ENCODE measurements at places on chromosomes 11 and 22.
A peak's percentile ranks its signal among the peaks of the same experiment; 100 is the strongest.

- DNase-seq: no peak
Observed at GRCh38 chr22:34897126-34897525, 168.8 kb upstream of the ISX start.

- no peak for DNase-seq
Observed at GRCh38 chr11:127656116-127656836, 655.7 kb upstream of the KIRREL3 start.

- peak; percentile 43 for DNase-seq
Observed at GRCh38 chr11:80362563-80363340, 921.9 kb upstream of the TENM4 start.

DNA sequence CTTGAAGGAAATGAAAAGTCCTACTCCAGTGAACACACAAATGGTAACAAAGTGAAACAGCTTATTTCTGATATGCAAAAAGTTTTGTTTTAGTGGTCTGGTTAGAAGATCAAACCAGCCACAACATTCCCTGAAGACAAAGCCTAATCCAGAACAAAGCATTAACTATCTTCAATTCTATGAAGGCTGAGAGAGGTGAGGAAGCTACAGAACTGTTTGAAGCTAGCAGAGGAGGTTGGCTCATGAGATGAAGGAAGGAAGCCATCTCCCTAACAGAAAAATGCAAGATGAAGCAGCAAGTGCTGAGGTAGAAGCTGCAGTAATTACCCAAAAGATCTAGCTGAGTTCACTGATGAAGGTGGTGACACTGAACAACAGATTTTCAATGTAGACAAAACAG is 168.4 kb downstream of the IGLL1 start:
- no peak for DNase-seq

DNA sequence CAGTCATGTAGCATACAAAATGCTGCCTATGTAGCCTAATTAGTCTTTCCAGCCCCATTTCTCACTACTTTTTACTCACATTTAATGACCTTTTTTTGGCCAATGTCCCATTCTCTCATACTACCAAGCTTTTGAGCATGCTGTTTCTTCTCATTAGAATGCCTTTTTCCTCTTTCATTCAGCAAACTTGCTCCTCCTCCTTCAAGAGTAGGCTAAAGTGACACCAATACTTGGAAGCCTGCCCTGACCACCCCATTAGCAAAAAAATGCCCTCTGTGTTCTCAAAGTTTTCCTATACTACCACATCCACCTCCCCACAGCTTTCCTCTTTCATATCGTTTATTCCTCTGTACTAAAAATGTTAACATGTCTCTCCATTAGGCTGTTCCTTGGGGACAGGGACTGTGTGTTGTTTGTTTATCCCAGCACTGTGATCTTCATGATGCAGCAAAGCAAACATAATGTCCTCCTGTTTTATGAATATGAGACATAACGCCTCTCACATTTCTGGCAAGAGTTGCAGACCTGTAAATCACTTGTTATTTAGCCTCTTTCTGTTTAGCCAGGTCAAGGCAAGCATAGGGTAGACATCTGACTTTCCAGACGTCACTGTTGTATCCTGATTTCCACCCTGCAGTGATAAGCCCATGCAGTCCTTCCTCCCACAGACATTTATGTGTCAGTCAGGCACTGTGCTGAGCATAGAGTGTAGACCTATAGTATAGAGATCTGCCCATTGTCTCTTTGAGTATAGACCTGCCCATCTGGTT is 62.0 kb upstream of the UCP3 start:
- no peak for DNase-seq

DNA sequence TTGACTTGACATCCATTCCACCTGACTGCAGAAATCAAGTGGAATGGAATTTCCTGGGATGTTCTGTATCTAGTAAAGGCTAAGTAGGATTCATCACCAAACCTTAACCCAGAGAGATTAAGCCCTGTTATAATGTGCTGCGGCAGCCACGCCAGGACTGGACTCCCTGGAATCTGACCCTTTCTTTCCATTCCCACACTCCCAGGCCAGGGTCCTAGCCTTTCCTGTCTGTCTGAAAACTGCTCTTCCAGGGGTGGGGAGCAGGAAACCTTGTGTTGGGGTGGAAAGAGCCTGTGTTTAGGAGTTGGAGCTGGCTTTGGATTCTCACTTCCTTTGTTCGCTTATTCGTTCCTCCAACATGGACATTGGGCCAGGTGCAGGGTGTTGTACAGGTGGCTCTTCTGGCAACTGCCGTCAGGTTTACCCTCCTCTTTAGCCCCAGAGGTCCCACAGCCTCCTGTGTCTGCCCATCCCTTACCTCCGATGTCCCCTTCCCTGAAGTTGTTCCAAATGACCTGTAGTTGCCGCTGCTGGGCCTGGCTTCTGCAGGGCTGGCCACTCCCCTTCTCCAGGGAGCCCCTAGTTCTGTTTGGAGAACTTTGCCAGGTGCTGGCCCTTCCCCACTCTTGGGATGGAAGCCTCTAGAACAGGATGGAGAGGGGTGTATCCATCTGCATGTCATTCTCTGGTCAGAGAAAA is 20.5 kb upstream of the PARVB start:
- no peak for DNase-seq

DNA sequence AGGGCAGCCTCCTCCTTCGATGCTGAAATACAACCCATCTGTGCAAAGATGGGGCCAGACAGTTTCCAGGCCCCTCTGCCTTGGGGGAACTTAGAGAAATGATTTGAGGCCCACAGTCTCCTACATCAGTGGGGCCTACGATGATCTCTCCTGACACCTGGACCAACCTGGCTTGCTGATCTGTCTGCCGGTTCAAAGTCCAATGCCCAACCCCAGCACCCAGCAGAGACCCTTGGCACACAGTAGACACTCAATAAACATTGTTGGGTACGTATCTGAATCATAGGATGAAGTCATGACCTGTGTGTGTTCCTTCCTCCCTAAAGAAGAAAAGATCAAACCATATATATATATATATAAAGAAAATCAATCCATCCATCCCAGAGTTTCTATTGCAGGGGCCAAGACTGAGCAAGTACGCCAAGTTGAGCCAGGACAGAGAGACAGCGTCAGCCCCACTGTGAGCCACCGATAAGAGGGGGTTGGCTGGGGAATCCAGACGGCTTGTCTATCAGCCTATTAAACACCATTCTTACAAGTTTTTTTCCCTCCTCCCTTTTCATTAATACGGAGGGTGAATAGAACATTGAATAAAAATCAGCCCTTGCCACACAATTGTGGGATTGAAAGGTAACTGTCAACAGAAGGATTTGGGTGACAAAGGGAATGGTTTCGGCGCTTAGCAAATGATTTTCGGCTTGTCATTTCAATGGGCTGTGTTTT is 244.1 kb downstream of the MN1 start:
- no peak for DNase-seq

GRCh38 chr11:14309425-14310192 is 49.4 kb downstream of the RRAS2 start:
- no peak for DNase-seq

DNA sequence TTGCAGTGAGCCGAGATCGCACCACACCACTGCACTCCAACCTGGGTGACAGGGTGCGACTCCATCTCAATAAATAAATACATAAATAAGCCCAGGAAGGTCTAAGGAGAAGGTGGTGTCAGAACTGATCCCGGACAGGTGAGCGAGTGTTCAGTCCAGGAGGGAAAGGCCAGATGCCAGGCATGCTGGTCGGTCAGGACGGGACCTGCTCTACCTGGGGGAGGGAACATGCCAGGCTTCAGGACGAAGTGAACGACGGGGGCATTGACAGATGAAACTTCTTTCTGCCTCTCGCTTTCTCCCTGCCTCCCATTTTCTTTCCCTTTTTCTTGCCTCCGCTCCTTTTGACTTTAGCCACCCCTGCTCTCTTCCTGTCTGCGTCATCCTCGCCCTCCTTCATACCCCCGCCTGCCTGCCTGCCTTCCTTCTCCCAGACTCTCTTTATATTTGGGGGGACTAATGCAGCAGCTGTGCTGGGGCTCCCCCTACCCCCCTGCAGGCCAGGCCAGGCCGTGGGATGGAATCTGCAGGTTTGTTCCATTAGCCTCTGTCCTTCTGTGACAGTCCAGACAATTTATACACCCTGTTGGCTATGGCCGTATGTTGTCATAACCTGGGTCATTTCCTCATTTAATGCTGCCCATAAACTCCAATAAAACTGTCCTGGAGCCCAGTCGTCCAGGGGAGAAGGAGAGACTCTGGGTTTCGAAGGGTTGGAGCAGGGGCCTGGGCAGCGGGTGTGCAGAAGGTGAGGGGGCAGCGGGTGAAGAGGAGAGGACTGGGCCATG is 209.2 kb upstream of the TBCEL start:
- DNase-seq: no peak

DNA sequence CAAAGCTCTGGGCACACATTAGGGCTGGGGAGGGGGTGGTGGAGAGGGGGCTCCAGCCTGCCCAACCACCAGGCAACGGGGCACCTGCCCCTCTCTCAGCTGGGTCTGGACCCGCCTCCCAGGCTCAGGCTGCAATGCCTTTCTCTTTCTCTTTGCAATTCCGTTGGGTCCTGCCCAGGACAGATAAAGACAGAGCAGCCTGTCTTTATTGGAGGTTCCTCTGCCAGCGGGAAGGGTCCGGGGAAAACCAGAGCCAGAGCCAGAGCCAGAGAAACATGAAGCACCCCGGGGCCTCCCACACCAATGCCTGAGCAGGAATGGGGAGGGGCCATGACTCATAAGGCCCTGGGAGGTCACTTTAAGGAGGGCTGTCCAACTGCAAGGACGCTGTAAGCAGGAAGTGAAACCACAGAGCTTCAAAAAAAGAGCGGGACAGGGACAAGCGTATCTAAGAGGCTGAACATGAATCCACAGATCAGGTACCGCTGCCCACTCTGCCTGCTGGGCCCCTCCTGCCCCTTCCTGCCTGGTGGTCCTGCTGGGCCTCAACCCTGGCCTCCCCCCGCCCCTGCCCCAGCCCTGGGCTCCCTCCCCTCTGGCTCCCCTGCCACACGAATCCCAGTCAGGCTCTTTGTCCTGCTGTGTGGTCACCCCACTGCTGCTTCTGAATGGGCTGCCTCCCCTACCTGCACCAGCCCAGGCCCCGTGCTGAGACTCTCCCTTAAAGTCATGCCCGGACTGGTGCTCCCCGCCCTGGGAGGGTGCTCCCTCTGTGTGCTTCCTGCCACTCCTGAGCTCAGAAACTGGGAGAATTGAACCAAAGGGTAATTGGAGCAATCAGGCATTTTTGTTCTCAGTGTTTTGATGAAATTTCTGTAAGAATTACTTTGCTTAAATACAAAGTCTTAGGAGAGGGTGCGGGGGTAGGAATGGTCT is at the start of gene APOBEC3B:
Gene APOBEC3B (plus strand): TSS at position 356 of the 936 bp plus-strand sequence. CDS start 107 bp downstream, at position 463.
- DNase-seq: peak; percentile 91

- DNase-seq: no peak
Observed at GRCh38 chr11:102313238-102313940, 3.9 kb upstream of the BIRC3 start.

GRCh38 chr22:35258191-35258988 is 1.1 kb downstream of the HMGXB4 start:
- peak; percentile 4 for DNase-seq

Measured in RWPE1 (cell line).